Fibroblast of skin of left quadriceps (primary cell): ENCODE measurements at places on chromosomes 16 and 17.

DNA sequence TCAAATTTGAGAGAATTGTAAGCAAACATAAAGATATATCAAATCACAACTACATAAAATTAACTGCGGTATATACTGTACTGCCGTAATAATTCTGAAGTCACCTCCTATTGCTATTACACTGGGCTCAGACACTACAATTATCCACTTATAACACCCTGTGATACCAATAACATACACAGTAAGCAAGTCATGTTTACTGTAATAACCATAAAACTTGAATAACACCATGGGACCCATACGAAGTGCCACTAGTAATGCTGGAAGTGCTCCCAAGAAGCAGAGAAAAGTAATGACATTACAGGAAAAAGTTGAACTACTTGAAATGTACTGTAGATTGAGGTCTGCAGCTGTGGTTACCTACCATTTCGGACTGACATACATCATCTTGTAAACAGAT lies 24.0 kb downstream of the CMC2 start:
- no peak for DNase-seq

- no peak for DNase-seq
Measured at GRCh38 chr17:27905447-27906225, 12.5 kb upstream of the LYRM9 start.

DNA sequence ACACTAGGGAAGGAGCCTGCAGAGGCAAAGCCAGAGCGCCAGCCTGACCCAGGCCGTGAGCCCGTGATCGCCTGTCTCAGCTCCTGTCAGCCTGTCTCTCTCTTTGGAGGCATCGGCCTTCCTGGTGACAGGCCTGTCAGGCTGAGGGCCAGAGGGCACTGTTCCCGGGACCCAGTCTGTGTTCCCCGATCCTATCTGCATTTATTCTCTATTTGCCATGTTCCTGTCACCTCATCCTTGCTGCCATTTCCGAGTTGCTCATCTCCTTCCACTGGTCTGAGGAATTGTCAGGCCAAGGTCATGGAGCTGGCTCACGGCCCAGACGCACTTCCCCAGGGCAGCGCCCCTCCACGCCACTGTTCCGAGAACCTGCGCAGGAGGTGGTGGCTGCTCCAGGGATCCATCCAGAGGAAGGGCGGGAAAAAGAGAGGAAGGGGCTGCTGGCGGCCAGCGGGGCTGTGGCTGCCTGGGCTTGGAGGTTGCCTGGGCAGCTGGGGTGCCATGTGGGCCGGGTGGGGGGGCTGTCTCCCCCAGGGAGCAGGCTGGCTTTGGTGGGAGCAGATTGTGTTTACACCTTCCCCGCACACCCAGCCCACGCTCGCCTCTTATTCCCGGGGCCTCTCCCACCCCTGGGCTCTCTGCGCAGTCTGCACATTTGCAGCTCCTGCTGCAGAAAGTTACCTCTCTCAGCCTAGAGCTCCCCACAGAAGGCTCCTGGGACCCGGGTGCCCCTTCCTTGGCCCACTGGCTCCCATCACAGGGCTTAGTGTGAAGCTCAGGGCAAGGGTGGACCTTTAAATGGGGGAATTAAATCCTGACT lies 4.9 kb downstream of the PRCD start:
- no peak for DNase-seq

GRCh38 chr16:57264950-57265371 lies 19.5 kb downstream of the PLLP start:
- DNase-seq = no peak

DNA sequence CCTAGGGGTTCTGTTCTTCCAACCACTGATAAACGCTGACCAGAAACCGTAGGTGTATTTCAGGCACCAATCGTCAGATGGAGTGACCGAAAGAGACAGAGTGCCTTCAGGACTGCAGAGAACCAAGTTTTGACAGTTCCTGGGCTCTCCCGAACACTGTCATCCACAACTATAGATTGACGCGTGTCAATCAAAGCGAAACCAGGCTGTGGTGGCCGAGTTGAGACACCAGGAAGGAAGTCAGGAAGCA lies 11.9 kb upstream of the AURKB start:
- DNase-seq = no peak

- no peak for DNase-seq
Measured at GRCh38 chr17:14098246-14098645, 28.9 kb downstream of the COX10 start.
